ENCODE measurements at places on chromosomes 5 and 9.
A peak's percentile ranks its signal among the peaks of the same experiment; 100 is the strongest.

GRCh38 chr9:89185980-89186379, 7.4 kb upstream of the SHC3 start:
- no peak for DNase-seq

GRCh38 chr5:55110217-55110616, 7.8 kb downstream of the GZMA start:
- no peak for DNase-seq

- DNase-seq: peak; percentile 84
These were observed 4.3 kb downstream of the LCP2 start for GRCh38 chr5:170293273-170293672.

DNA sequence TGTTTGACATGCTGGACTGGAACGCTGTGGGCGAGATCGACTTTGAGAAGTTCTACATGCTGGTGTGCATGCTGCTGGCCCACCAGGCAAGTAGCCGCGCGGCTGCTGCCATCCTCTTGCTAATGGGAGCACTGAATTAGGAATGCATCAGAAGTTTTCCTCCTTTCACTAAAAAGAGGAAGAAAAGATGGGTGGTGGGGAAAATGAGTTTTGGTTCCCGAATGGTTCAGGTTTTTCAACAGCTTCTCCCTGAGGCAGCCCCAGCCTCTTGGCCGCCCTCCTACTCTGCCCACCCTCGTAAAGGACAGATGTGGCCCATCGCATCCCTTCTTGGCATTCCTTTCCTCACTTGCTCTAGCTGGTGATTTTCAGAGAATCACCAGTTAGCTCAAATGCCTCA, 5.5 kb downstream of the EFCAB9 start:
- no peak for DNase-seq

DNA sequence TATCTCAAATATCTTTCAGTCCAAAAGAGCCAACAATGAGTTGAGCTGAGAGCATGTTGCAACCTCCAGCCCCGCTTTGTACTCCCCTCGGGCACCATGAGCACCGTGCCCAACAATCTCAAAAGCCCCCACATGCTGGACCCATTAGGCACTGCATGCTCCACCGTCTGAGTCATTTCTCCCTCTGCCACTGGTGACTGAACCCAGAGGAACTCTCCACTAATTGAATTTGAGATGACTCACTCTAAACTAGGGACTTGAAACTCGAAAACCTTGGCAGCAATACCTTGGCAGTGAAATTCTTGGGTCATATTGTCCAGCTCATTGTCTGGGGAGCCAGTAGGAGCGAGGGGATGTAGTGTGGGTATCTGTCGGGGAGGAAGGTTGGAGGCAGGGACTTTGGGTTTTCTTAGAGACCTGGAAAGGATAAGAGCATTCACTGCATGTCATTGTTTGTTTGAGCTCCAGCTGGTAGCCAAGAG, 49.9 kb upstream of the SLIT3 start:
- no peak for DNase-seq

GRCh38 chr5:171654881-171655280, 130.7 kb upstream of the SMIM23 start:
- DNase-seq: no peak

DNA sequence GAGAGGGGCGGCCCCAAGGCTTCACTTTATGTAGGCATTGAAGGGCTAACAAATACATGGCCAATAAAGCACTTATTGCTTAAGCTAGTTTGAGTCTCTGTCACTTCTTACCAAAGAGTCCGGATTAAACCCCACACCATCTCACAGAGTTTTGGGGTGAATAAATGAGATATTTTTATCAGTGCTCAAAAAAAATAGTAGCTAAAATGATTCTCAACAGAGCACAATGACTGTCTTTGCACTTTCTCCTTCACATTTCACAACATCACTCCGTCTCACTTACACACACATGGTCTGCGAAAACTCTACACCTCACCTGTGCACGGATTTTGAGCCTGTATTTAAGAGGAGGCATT, 92.9 kb downstream of the LMX1B start:
- DNase-seq: no peak

- no peak for DNase-seq
These were observed 3.2 kb downstream of the WDR5 start for GRCh38 chr9:134139081-134139480.

GRCh38 chr5:150809363-150809762, 30.8 kb downstream of the SMIM3 start:
- no peak for DNase-seq

- no peak for DNase-seq
These were observed 59.6 kb upstream of the MAN2A1 start for GRCh38 chr5:109630093-109630492.

GRCh38 chr9:130892477-130893304, 3.9 kb downstream of the QRFP start:
- DNase-seq: no peak

DNA sequence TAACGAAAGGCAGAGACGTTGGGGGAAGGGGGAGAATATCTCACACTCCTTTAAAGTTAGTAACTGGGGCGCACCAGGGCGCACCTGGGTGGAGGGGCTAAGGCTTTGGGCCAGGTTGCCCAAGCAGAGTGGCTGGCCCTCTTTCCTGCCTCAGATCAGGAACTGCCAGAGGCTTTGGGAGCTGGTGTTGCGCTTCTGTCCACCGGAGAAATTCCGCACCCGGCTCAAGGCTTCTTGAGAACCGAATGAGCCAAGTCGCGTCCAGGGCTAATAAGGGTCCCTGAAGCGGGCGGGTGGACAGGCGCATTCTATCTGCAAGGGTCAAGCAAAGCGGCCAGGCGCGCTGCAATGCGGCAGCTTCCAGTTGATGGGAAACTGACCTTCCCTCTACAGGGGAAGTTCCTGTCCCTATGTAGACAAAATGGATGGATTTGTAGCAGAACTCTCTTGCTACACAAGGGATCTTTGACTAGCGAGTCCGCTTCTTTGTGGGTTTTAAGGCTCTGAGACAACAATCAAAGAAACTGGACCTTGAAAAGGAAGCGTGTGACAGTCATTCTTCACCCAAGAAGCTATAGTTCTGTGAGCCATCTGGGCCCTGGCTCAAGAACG, 5.5 kb downstream of the PAX5 start:
- DNase-seq: no peak

DNA sequence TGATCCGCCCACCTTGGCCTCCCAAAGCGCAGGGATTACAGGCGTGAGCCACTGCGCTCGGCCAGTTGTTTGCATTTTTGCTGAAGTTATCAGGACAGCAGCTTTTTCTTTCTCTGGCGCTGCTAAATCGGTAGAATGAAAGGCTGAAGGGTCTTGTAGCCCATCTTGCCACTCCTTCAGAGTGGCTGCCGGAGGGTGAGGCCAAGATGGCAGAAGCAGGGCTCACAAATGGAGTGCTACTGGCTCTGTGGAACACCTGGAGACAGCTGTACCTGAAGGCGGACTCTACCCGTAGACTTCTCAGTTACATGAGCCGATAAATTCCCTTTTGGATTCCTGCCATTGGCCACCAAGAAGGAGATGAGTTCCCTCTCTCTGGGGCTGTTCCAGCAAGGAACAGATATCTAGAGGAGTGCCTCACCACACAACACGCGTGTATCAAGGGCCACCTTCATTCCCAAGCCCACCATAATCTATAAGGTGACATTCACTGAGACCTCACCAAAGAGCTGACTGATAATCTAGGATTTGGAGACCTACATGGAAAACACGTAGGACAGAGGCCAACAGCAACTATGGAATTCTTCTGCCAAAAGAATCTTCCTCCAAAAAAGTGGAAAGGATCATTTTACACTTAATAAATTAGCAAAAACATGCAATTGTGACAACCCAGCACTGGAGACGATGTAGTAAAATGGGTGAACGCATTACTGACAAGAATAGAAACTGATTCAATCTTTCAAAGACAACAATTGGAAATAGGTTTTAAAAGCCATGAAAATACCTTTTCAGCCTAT, 21.8 kb downstream of the STK10 start:
- DNase-seq: no peak

DNA sequence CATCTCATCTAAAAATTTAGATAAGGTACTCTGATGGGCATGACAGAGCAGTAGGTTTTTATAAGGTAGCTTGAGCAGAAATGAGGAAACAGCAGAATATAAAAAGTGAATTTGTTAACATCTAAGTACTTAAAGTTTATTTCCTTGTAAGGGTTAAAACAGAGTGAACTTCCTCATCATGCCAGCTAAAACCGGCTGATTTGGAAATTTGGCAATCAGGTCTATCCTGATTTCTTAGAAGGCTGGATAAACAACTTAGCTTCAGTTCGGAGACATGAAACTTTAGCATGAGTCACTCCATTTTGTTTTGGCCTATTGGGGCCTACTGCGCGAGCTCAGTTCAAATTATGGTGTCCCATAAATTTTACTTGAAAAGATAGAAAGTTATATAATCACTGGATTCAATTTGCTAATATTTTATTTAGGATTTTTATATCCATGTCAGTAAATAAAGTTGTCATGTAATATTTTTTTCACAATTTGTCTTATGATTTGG, 241.6 kb upstream of the RORB start:
- DNase-seq: no peak

DNA sequence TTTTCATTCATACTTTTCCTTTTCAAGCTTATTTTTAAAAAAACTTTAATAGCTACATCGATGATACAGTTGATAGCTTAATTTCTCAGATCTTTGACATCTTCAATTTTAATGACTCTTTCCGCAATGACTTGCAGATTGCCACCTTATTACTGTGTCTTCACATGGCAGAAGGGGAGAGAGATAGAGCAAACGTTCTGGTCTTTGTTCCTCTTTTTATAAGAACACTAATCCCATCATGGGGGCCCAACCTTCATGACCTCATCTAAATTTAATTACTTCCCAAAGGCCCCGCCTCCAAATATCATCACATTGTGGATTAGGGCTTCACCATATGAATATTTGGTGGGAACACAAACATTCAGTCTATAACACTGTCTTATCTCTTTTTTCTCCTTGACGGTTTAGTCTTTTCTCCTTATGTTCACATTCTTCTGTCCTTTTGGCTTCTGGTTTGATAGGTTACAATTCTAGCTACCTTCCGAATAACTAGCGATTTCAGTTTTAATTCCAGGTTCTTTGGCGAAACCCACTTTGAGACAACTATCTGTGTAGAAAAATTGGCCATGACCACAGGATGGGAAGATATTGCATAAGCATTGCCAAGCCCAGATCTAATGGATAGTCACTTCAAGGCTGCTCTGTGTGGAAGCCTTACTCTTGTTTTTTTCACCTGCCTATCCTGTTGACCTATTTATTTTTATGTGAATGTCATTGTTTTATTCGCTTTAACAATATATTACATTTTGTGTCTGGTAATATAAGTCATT, 5.0 kb downstream of the ZNF189 start:
- DNase-seq: no peak

GRCh38 chr5:121006217-121006616, 542.1 kb downstream of the PRR16 start:
- no peak for DNase-seq

DNA sequence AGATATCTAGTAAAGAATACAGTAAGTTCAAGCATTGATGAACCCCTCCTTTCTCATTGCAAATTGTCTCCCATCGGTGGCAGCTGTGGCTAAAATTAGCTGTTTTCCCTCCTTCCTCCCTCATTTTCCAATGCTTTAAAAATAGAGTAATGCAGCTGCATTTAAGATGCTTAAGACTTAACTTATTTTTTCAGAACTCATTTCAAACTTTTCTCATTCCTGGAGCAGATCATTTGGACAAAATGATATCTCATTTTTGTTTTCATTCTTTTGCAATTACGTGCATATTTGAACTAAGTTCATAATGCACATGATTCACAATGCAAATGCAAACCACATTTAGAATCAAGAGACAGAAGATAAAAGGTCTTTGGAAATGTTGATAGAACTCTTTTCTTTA, 14.6 kb downstream of the HSPB3 start:
- DNase-seq: no peak

DNA sequence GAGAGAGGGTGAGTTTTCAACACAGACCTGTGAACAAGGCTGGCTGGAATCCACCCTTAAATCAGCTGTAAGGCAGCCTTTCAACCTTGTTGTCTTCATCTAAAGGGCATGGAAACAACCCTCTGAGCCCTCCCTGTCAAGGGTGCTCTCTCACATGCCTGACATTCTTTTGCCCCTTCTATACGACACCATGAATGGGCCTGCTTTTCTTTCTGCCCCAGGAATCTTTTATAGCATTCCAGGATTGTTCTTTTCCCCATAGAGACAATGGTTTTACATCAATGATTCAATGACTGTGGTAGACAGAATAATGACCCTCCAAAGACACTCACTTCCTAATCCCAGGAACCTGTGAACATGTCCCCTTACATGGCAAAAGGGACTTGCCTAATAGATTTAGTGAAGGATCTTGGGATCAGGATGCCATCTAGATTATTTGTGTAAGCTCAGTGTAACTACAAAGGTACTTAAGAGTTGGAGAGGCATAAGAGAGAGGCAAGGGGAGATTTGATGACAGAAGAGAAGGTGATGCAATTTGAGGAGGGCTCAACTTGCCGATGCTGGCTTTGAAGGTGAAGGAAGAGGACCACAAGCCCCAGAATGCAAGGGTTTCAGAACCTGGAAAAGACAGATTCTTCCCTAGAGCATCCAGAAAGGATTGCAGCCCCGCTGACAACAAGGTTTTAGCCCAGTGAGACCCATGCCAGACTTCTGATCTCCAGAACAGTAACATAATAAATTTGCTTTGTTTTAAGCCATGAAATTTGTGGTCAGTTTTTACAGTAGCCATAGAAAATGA, 29.2 kb upstream of the HMHB1 start:
- no peak for DNase-seq

GRCh38 chr9:84271921-84272556, 68.5 kb downstream of the SLC28A3 start:
- DNase-seq: no peak

DNA sequence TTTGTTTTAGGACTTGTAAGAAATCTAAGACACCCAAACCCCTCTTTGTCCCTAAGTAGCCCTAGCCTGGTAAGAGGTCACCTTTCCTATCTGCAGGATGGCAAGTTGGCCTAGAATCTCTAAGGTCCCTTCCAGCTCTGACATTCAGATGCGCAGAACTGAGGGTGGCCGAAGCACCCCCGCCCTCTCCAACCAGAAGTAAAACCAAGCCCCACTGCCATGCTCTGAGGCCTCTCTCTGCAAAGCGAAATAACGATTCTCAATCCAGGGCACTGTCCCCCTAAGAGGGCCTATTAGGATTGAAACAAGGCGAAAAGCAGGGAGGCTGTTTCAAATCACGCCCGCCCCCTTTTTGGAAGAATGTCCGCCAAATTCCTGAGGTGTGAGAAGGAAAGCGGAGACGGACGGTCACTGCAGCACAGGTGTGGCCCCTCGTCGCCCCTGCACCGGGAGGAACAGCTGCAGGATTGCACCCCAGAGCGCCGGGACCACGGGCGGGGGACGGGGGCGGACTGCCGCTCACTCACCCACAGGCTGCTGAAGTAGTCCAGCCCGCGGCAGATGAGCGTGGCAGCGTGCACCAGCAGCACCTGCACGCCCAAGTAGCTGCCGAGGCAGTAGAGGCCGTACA, 824 bp downstream of the TMEM245 start:
- no peak for DNase-seq

- DNase-seq: no peak
These were observed 61.6 kb downstream of the PSAT1 start for GRCh38 chr9:78358329-78359051.

GRCh38 chr5:181204826-181205760, at the start of gene TRIM7:
Gene TRIM7 (minus strand): TSS chr5:181205196. CDS start chr5:181205110, 86 bp downstream.
- DNase-seq: no peak
